Activated CD4-positive, alpha-beta T cell treated with anti-CD3 and anti-CD28 coated beads, Interleukin-2, amount 10 ng/mL, durations not matched to agents 7 days and 5 days (primary cell): ENCODE measurements at places on chromosomes 13 and 19. TPM values are rescaled to one million over a fixed set of nuclear protein-coding genes. Genes with fewer than 3 reads are reported as not detected.

- DNase-seq: peak; percentile 19
These were observed 111.8 kb downstream of the SACS start for GRCh38 chr13:23321535-23322241.

DNA sequence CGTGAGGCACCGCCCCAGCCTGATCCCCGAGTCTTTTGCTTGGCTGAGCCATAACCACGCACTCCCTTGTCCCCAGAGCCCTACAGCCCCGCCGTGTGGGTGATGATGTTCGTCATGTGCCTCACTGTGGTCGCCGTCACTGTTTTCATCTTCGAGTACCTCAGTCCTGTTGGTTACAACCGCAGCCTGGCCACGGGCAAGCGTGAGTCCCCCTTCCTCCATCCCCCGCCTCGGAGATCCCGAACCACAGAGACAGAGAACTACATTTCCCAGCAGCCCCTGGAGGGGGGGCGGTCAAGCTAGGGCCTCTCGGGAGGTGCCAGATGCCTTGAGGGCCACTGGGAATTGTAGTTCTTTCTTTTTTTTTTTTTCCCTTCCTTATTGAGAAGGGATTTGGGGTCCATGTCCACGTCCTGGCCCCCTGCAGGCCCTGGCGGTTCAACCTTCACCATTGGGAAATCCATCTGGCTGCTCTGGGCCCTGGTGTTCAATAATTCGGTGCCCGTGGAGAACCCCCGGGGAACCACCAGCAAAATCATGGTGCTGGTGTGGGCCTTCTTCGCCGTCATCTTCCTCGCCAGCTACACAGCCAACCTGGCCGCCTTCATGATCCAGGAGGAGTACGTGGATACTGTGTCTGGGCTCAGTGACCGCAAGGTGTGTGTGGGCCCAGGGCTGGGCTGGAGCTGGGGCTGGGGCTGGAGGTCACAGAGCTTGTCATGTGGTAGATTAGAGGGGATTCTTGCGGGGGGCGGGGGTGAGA, 25.9 kb downstream of the GRIN2D start:
- DNase-seq: peak; percentile 70

DNA sequence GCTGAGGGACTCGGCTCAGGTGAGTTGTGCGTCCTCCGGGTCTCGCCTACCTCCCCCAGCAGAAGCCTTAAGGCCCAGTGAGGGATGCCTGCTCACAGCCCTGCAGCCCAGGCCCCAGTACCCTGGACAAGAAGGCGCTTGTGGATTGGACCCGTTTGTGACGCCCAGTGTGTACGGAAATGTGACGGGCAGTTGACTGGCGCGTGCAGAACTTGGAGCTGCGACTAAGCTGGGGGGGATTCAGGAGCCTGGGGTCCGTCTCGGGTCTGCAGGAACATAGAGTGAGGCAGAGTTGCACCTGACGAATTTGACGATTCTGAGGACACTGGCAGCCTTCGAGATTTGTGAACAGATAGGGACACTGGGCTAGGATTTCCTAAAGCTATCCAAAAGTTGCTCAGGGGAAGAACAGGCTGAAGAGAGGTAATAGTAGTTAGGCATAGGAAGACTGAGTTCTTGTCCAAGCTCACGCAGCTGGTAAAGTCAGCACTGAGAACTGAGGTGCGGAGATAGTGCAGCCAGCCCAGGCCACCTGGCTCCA, 519 bp downstream of the ZNF551 start:
- DNase-seq: no peak

DNA sequence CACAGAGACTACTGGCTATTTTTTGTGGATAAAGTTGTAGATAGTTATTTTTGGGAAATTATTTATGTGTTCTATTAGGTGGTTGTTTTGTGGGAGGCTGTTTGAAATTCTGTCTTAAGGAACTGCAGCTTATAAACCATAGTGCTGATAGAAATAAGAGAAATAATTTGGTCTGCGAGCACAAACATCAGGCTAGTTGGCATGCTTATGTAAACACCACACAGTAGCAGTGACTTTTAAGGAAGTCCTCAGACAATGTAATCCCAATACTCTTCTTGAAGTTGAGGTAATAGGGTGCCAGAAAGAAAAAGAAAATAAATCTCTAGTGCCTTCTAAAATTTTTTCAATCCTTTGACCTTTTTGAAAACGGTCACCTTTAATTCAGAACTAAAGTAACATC, 23.9 kb downstream of the KL start:
- DNase-seq: no peak

GRCh38 chr19:51737924-51738323, 13.8 kb downstream of the FPR1 start:
- DNase-seq: no peak

- no peak for DNase-seq
These were observed 40.6 kb upstream of the EEF1AKMT1 start for GRCh38 chr13:20814224-20814910.

Gene PSG1
- not detected for total RNA-seq

Gene CYP4F2
- total RNA-seq: not detected

Gene TMEM255B
- total RNA-seq: 1.3 TPM

Gene WDR88
- total RNA-seq: not detected

Gene SOX1
- not detected for total RNA-seq
